ENCODE measurements at places on chromosomes 3 and 15.

DNA sequence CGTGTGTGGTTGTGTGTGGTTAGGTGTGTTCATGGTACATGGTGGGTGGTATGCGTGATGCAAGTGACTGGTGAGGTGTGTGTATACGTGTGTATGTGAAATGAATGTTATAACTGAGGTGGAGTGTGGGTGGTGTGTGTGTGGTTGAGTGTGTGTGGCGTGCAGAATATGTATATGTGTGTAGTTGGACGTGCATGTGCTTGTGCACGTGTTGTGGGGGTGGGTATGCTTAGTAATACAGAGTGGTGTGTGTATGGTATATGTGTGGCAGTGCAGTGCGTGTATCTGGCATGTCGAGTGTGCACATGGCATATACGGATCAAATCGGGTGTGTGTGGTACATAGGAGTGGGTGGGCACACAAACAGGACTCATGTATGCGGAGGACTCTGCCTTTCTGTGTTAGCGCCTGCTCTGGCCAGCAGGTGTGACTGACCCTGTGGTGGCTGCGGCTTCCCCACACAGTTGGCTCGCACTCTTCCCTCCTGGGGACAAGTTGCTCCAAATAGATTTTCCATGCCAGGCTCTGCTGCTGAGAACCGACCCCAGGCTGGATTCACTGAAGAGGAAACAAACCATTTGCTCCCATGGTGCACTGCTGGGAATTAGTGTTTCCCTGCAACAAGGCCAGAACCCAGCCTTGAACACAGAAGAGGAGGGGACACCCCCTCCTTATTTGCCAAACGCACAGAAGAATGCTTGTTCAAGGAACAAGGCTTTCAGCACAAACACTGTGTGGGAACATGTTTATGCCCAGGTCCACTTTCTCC is 1.2 kb upstream of the C3orf70 start:
- no peak for DNase-seq

- no peak for DNase-seq
These were observed 716 bp downstream of the SELENOS start for GRCh38 chr15:101276501-101277037.

GRCh38 chr3:172213904-172214303 is 174.5 kb downstream of the FNDC3B start:
- DNase-seq, result no peak

DNA sequence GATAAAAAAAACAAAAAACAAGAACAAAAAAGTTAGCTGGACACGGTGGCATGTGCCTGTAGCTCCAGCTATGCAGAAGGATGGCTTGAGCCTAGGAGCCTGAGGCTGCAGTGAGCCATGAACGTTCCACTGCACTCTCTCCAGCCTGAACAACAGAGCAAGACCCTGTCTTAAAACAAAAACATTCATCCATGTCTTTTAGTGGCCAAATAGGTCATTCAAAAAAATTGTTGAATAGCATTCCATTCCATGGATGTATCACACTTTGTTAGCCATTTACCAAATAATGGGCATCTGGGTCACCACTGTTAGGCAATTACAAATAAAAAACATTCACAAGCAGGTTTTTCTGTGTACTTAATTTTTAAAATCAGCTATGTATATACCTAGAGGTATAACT is 139.7 kb downstream of the STAG1 start:
- DNase-seq, result no peak

DNA sequence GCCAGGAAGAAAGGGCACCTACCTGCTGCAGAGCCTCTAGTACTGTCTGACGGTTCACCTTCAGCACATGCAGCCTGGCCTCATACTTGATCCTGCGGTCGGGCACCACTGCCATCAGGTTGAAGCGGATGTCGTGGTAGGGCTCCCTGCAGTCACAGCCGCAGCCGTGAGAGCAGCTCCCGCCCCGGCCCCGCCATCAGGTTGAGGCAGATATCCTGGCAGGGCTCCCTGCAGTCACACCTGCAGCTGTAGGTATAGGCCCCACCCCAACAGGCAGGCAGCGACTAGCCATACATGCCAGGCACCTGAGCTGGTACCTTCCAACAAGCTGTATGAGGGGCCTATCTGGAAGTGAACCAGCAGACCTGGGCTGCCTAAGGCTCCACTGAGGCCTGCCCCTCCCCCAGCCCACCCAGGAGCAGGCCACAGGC is 38.7 kb downstream of the SEMA3G start:
- no peak for DNase-seq

- DNase-seq, result no peak
These were observed 213.0 kb downstream of the MEIS2 start for GRCh38 chr15:36887214-36887961.

DNA sequence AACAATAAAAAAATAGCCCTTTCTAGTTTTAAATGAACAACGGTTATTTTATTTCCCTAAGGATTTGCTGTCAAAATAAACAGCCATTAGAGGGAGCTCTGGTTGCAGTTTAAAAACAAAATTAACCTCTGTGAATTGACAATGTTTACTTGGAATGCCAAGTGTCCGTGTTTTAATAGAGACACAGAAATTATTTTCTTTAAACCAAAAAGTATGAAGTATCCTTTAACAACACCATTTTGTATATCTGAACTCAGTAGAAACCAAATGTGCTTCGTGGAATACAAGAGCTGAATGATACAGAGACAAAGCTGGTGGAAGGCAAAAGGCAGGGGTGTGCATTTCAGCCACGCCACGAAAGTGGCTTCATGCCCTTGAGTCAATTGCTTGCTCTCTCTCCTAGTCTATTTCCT is 74.4 kb downstream of the MOBP start:
- no peak for DNase-seq

DNA sequence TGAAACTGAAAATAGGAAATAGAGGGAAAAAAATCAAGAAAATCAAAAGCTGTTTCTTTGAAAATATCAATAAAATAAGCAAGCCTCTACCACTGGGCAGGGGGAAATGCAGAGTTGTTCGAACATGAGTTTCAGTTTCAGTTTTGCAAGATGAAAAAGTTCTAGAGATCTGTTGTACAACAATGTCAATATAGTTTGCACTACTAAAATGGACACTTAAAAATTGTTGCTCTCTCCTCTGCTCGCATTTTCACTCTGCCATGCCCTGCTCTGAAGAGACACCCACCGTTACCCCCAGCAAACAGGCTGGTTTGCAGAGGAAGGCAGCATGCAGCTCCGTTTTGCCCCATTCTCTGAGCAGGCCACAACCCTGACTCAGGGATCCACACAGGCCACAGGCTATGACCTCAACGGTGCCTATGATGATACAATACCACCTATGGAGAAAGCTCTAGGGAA is 64.5 kb downstream of the ZNF148 start:
- no peak for DNase-seq

- no peak for DNase-seq
These were observed at the start of gene SPRED1 for GRCh38 chr15:38252481-38253350. TSS of gene SPRED1 (plus strand) at chr15:38252836. CDS start at chr15:38253186, 350 bp downstream.

DNA sequence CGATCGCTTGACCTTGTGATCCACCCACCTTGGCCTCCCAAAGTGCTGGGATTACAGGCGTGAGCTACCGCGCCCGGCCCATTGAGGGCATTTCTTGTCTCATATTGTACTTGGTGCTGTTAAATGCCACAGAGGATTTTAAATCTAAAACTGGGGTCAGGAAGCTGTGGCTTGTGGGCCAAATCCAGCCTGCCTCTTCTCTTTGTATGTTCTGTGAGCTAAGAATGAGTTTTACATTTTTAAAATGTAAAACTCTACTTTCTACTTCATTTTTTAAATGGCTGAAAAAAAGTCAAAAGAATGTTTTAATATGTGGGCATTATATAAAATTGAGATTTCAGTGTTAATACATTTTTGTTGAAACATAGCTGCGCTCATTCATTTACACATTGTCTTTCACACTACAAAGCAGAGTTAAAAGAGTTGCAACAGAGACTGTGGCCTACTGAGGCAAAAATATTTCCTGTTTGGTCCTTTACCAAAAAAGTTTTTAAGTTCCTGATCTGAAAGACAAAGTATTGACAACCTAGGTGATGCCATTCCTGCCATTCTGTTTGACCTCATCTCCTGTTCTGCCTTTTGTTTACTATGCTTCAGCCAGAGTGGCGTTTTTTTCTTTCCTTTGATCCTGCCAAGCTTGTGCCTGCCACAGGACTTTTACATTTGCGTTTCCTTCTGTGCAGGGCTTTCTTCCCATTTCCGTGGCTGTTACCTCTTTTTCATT is 50.4 kb downstream of the PDCD6IP start:
- no peak for DNase-seq

GRCh38 chr3:89467898-89468363 is 360.5 kb downstream of the EPHA3 start:
- no peak for DNase-seq

GRCh38 chr15:78788016-78788660 is 23.1 kb downstream of the ADAMTS7 start:
- no peak for DNase-seq

DNA sequence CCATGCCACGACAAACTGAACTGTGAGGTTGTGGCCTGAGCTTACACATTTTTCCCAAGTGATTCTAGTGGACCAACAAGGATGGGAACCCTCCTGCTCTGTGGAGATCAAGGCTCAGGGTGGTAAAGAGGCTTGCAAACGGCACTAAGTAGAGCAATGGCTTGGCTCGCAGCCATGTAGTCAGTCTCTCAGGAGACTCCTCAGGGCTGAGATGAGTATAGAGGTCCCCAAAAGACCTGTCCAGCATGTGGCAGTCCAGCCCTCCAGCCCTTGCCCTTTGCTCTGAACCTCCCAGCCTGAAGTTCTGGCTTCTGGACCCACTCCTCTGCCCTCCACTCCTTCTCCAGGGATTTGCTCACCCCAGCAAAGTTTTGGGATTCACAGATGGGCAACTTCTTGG is 8.3 kb upstream of the CAMP start:
- no peak for DNase-seq

- DNase-seq, result no peak
These were observed 12.6 kb downstream of the RPLP1 start for GRCh38 chr15:69465253-69465652.

GRCh38 chr3:68256635-68257223 is 602.3 kb upstream of the SUCLG2 start:
- no peak for DNase-seq

DNA sequence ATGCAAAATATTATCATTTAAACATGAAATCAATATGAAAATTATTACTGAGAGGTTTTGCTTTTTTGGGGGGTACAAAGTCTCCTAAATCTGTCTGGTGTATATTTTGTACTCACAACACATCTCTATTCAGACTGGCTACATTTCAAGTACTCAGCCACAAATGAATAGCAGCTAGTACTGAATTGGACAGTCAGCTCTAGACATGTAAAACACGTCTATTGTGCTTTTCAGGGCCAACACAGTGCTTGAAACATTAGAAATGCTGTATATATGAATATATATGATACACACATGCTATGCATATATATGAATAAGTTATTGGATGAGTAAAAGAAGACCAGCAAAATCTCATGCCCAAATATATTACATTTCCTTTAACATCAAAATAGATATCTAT is 103.8 kb upstream of the CFAP20DC start:
- DNase-seq, result no peak

DNA sequence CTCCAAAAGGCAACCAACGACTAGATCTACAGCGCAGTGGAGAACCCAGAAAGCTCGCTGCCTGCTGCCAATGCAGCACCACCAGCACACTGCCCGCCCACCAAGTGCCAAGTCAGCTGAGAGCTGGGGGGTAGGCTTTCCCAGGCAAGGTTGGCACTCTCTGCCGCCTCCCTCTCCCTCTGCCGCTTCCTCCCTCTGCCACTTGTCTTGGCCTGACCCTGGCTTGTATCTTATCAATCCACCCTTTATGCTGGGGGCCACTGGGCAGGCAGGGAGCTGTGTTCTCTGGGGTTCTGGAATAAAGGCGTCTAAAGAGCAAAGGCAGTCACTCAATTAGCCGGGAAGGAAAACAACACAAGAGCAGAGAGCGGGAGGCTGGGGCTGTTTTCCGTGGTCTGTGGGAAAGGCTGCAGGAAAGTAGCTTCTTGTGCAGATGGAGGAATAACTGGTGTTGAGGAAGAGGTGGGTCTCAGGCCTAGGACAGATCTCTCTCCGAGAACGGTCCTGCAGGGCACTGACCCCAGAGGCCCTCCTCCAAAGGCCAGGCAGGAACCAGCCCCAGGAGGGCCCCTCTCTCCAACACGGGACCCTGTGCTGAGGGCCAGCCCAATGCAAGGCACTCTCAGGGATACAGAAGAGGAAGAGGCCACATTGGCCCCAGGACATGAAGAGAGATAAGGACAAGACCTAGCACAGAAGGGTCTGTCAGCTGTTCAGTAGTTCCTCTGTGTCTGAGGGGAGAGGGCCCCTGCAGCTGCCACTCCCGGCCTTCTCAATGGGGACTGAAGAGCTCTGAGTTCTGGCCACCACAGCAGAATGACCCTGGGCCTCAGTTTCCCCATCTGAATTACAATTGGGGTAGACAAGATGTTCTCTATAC is 30.8 kb downstream of the ACSBG1 start:
- no peak for DNase-seq

DNA sequence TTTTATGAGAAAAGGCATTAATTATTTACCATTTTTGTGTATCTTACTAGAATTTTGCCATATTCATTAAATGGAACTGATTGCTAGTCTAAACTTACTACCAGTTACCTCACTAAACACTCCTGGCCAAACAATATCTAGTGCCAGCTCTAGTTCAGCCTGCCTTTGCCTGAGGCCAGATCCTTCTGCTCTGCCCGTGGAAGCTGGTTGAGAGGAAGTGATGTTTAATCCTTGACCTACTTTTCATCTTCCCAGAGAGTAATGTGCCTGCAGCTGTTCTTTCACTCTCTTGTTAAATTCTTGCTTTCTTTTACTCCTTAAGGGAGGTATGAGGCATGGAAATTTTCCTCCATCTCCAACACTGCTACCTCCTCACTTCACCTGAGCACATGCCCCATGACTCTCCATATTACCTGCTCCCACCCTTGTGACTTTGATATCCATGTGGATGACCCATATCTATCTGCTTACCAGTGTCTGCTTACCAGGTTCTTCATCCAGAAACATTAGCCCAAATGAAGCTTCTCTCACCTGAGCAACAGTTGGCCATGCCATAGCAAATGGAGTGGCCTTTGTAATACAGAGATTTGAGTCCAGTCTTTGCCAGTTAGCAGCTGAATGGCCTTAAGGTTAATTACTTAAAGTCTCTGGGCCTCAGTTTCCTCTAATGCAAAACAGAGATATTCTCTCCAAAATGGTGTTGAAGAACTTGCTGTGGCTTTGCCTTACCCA is 53.4 kb downstream of the UBE2E1 start:
- no peak for DNase-seq

GRCh38 chr3:136277634-136278033 is 27.5 kb downstream of the PCCB start:
- no peak for DNase-seq

DNA sequence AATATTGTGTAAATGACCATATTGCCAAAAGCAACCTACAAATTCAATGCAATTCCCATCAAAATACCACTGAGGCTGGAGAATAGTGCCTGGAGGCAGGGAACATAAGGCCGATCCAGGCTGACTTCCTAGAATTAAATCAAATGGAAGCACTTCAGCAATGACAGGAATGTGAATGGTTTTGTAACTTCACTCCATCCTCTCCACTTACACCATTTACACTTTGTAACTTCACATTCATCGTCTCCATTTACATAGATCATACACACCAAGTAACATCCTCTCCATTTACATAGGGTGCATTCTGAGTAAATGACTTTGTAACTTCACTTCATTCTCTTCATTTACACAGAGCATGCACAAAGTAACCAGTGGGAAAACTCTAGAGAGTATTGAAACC is 11.6 kb downstream of the STRIT1 start:
- no peak for DNase-seq

- DNase-seq, result no peak
These were observed 71.0 kb upstream of the ZBED2 start for GRCh38 chr3:111666041-111666735.

- peak; percentile 6 for DNase-seq
These were observed 244.4 kb downstream of the CHST2 start for GRCh38 chr3:143363949-143364348.

GRCh38 chr3:190130037-190130436 is 9.3 kb upstream of the P3H2 start:
- DNase-seq, result no peak

GRCh38 chr15:50149090-50149489 is 30.1 kb upstream of the ATP8B4 start:
- no peak for DNase-seq
